ENCODE measurements at places on chromosomes 4 and X.

DNA sequence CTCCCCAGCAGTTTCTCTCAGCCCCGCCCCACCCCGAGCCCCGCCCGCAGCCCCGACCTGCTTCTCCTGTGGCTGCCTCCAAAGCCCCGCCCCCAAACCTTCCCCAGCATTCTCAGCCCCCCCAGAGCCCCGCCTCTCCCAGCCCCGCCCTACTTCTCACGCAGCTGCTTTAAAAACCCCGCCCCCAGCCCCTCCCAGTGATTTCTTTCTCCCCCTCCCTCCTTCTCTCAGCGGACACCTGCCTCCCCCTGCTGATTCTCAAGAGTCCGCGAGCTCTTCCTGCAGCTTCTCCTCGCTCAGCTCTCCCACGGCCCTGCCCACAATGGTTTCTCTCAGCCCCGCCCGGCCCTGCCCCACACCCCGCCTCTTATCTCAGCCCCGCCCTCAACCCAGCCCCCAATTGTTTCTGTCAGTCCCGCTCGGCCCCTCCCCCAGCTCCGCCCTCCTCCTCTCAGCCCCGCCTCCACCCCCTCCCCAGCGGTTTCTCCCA, 636 bp upstream of the EOLA1 start:
- DNase-seq: peak; percentile 93

DNA sequence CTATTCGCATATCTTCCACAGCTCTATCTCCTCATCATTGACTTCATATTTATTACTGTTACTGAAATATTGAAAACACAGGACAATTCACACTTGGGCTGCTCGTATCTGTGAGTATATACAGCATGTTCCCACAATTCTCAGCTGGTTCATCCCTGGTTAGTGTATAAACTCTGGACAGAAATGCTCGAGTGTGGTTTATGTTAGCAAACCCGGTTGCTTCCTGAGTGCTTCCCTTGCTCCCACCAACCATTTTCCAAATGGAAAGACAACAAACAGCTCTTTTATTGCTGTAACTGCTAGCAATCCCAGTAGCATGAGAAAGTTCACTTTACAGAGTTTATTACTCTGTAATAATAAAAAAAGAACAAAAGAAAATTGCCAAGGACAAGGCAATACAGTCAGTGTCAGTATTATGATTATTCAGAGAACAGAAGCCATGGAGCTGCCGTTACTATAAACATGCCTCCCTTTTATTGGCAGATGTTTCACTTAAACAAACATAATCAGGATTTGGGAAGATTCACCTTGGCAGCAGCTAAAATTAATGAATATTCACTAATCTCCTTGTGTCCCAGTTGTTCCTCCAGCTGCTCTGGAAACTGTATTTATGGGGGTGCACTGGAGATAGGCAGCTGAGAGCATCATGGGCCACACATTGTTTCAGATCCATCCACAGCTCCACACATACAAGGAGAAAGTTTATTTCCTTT, 134.1 kb upstream of the GUCY1A1 start:
- no peak for DNase-seq

- DNase-seq: no peak
Observed at GRCh38 chr4:15906020-15906443, 32.5 kb downstream of the FGFBP1 start.

- DNase-seq: no peak
Observed at GRCh38 chrX:106959901-106960300, 39.7 kb downstream of the CLDN2 start.

GRCh38 chrX:119015407-119016237, 41.2 kb downstream of the LONRF3 start:
- peak; percentile 3 for DNase-seq
